DMS79 (cell line): ENCODE measurements at places on chromosomes 13 and 19.

DNA sequence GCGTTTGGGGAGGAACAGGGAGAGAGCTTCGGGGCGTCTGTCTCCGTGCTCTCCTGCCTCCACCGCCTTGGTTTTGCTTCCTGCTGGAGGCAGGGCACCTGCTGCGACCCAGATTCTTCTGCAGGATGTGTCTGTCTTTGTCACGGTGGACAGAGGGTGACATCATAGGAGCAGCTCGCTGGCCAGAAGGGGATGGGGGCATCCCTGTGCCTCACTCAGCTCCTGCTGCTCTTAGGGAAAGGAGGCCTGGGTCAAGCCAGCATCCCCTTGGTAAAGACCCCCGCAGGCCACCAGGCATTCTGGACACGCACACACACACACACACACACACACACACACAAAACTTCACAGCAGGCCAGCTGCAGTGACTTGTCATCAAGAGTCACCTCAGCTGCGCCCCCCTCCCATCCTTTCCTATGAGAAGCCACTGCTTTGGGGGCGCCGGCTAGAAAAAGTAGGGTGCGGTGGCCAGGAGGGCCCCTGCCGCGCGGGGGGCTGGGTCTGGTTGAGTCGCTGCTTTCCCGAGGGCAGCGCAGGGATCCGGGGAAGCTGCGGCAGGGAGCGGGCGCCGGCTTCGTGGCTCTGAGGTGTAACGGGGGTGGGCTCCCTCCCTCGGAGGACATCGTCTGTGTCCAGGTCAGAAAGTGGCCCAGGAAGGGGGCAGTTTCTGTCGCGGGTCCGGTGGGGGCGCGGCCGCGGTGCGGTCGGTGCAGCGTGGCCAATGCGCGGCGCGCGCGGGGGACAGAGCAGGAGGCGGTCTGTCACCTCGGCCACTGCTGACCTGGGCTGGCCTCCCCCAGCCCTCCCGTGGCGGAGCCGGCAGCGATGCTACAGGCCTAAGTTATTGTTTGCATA is 15.8 kb upstream of the NPAS1 start:
- no peak for DNase-seq

- DNase-seq = no peak
Measured at GRCh38 chr13:75250526-75251178, 231.3 kb downstream of the TBC1D4 start.

DNA sequence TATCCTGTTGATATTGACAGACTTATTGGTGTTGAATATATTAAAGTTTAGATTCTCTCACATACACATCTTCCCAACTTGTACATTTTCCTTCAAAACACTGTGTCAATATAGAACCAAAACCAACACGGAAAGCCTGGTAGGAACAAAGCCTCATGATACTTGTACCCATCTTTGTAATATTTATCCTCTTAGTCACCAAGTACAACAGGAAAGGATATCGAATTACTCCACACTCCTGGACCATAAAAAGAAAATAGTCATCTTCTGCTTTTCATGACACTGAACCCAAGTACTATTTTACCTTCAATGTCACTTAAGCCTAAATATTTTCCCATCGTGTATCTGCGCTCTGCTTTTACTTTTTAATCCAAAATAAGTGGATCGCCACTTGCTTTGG is 702.9 kb upstream of the PCDH9 start:
- no peak for DNase-seq

DNA sequence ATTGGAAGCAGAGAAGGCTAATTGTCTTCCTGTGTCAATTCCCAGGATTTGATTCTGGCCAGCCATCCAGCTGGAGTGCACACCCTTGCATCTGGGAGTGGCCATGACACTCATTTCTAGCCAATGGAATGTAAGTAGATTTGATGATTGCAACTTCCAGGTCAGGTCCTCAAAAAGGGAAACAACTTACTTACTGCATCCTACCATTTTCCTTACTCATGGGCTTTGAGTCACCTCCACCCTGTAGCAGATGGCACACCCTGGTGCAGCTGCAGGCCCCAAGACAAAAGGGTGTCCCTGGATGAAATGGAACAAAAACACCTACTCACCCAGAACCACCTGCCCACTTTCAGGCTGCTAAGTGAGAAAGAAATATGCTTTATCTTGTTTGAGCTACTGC is 27.3 kb upstream of the MPHOSPH8 start:
- DNase-seq = no peak

- no peak for DNase-seq
Measured at GRCh38 chr19:10915130-10916091, 13.0 kb downstream of the YIPF2 start.

GRCh38 chr13:40781717-40782116 is 7.7 kb upstream of the SLC25A15 start:
- DNase-seq = no peak

GRCh38 chr13:40457929-40458719 is 208.3 kb downstream of the FOXO1 start:
- no peak for DNase-seq

- DNase-seq = no peak
Measured at GRCh38 chr13:51821606-51822005, 17.6 kb upstream of the DHRS12 start.
